ENCODE measurements at places on chromosomes 2 and 18.

GRCh38 chr18:78699499-78699898 is 280.1 kb upstream of the SALL3 start:
- DNase-seq = no peak

- peak; percentile 71 for DNase-seq
These were observed at the start of gene GALNT14 for GRCh38 chr2:31138037-31138962. Gene GALNT14 (minus strand): TSS chr2:31138440. CDS start chr2:31138086, 354 bp downstream.

GRCh38 chr2:217177720-217178119 is 317.9 kb upstream of the TNP1 start:
- no peak for DNase-seq

- no peak for DNase-seq
These were observed 27.2 kb downstream of the FECH start for GRCh38 chr18:57559314-57559713.

- no peak for DNase-seq
These were observed 18.3 kb downstream of the ARHGEF33 start for GRCh38 chr2:38907743-38908562.

- no peak for DNase-seq
These were observed 287.2 kb downstream of the CDH19 start for GRCh38 chr18:66316701-66317100.

- DNase-seq = no peak
These were observed 24.3 kb upstream of the STAT1 start for GRCh38 chr2:191038241-191038725.

GRCh38 chr2:181393472-181393871 is 63.7 kb upstream of the ITGA4 start:
- no peak for DNase-seq

GRCh38 chr18:23547306-23547705 is 39.0 kb downstream of the NPC1 start:
- no peak for DNase-seq

- DNase-seq = peak; percentile 9
These were observed 130.1 kb downstream of the NFATC1 start for GRCh38 chr18:79525556-79526467.
